ENCODE measurements at places on chromosomes 1 and 21.

GRCh38 chr21:26409735-26410134 lies 163.4 kb downstream of the CYYR1 start:
- ATAC-seq, result no peak

DNA sequence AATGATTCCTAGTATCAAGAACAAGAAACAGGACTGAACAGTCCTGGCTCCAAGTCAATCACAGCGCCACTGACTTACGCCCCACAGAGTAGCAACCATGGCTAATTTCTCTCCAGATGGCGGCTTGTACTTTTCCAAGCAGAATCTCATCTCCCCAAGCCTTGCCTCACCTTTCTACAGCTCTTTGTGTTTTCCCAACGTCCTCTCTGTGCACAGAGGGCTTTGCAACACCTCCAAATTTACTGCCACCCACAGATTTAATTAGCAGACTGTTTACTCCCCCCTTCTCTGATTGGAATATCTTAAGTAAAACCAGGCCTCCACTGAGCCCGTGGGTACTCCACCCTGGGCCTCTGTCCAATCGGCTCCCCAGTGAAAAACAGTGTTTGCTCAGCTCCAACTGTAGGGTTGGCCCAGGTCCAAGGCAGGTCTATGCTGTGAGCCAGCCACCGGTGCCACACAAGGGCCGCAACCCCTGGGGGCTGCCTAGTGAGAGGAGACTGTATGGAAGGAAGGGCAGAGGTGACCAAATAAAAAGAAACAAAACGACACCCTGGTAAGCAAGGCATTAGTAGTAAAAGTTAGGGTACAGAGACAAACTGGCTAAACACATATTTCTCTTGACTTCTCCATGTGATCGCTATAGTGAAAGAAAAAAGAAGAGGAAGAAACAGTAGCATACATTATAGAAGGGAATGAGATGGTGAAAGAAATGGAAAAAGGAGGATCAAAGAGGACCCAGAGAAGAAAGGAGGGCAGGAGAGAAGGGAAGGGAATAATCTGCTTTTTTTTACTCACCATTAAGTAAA lies 128.4 kb upstream of the SOD1 start:
- ATAC-seq, result no peak

DNA sequence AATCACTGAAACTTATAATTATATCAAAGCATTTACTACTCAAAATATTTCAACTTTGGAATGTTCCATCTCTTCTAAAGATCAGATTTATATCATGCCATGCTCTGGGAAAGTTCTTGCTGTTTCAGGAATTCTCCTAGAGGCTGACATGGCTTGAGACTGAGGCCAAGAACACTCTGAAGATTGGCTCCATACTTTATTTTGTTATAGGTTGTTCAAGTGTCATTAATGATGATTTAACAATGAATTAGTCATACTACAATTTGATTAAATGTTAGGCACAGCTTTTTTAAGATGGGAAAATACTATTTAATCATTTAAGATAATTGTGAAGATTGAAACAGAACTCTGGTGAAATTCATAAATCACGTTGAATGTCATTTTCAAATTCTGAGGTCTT lies 255.4 kb downstream of the GREM2 start:
- no peak for ATAC-seq

DNA sequence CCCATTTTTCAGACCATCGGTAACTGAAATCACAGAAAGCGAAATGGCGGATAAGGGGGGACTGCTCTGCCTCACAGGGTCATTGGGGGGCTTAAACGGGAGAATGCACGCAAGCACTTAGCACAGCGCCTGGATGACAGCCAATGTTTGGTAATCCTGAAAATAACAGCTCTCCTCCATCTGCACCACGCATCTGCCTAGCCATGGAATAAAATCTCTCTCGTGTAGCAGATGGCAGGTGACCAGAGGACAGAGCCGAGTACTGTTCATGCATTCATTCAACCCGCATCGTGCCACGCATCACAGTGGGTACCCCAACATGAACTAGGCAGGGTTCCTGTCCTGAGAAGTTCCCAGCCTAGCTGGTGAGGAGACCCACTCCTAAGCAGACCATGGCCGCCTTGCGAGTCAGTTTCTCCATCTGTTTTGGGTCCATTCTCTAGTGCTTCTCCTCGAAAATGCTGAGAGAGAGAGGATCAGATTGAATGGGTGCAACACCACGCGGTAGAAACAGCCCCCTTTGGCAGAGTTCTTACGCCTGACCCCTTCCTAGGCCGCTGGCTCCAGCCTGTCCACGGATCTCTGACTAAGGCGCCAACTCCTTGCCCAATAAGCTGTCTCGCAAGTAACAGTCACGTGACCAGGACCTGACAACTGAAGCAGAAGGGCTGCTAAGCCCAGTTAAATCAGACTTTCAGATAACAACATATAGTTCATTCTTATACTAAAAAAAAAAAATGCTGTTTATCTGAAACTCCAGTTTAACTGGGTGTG lies 7.3 kb downstream of the SLC1A7 start:
- ATAC-seq, result no peak

DNA sequence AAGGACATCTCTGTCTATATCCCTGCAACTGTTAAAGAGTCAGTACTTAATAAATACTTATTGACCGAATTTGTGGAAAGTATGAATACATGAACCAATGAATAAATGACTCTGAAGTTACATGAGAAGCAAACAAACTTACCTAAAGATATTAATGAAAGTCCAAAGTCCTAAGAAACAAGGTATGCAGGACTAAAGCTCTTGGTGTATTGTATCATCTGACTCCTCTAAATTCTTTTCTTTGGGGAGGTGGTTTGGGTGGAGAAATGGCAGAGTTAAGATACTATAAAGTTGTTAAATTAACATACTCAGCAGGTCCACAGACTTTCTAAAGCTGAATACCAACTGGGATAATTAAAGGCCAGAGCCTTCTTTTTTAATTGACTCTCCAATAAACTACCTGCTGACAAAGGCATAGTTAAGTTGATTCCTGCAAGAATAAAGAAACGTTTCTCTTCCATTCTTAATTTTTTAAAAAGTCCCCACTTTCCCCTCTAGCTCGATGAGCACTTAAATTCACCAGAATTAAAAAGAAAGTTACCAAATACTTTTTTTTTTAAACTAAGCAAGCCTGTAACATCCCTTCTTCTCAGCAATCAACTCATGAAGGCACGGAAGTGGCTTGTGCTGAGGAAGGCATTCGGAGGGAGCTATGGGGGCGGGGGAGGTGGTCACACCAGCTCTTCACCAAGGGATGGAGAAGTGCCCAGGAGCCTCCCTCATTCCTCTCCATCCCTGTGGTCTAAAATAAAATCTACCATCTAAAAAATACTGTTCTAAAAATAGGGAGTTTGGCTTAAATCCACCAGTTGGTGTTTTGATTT lies 61.1 kb downstream of the GADD45A start:
- ATAC-seq, result no peak

GRCh38 chr1:56491441-56491840 lies 87.9 kb downstream of the PLPP3 start:
- no peak for ATAC-seq

DNA sequence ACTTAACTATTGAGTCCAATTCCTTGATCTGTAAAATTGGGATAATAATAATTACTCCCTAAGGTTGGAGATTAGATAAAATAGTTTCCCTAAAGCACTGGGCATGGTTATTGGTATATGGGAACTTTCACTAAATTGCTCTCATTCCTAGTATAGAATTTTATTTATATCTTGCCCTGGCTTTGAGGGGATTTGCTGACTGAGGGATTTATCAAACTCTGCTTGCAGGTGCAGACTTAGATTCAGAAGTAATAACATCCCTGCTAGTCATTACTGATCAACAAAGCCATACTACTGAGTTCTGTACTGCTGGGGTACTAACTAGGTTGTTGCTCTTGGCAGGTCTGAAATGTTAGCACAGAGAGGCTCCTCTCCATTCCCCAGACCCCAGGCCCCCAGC lies 41.9 kb downstream of the CASQ2 start:
- no peak for ATAC-seq

GRCh38 chr21:25708467-25709065 lies 26.1 kb downstream of the ATP5PF start:
- no peak for ATAC-seq

GRCh38 chr1:224894915-224895314 lies 34.6 kb upstream of the DNAH14 start:
- ATAC-seq, result no peak

- no peak for ATAC-seq
Measured at GRCh38 chr1:224802617-224803016, 126.9 kb upstream of the DNAH14 start.

- no peak for ATAC-seq
Measured at GRCh38 chr21:36115138-36115730, 19.6 kb upstream of the CBR3 start.

DNA sequence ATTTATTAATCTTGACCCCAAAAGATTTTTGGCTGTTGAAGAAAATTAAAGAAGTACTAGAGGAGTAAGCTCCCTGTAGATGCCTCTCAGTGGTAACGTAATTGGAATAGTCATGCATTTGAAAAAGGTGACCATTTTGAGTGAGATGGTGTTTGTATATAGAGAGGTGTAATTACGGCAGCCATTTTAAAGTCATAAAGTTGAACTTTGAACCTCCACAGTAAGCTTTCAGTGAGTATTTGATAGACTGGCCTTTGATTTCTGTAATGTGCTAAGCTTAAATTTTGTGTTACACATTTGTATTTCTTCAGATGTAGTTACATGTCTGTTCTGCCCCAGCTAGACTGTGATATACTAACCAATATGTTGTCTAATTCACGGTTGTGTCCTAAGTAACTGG lies 21.5 kb upstream of the TMCO2 start:
- no peak for ATAC-seq

- ATAC-seq, result no peak
Measured at GRCh38 chr1:152626744-152627143, 3.8 kb upstream of the LCE3A start.

- no peak for ATAC-seq
Measured at GRCh38 chr1:218664385-218665170, 319.4 kb downstream of the TGFB2 start.

GRCh38 chr1:9555942-9556341 lies 16.7 kb downstream of the SLC25A33 start:
- no peak for ATAC-seq

DNA sequence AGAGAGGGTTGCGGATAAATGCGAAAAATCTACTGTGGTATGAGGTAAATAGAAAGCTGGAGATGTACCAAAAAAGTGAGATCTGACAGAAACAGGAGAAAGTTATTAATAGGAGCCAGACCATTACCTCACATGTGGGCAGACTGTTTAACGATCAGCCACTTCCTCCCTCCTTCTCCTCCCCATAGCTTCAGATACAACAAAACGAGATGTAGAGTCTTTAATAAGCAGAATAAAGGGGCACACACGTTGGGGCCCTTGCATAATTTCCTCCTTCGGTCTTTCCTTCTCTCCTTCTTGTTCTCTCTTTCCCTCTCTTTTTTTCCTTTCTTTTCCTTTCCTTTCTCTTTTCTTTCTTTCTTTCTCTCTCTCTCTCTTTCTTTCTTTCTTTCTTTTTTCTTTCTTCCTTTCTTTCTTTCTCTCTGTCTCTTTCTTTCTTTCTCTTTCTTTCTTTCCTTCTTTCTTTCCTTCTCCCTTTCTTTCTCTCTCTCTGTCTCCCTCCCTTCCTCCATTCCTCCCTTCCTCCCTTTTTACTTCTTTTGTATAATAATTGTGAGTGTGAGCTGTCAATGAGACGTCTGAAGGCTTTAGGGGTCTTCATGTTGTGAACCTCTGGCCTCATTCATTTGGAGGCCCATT lies 242.1 kb downstream of the GRIK1 start:
- no peak for ATAC-seq

DNA sequence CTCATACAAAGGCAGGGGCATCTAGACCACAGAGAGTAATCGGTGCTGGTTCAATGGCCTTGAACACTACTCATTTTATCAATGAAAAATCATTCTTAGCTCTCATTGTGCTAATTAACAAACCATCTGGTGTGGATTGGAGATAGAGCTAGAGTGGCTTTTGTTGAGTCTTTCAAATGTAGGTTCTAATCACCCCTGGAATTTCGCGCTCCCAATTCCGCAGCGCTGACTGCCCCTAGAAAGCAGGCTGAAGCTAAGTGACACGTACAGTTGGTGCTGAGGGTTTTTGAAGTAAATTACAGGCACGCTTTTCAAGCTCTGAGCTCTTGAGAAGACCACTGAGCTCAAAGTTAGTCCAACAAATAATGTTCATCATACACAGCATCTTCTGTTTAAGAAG lies 31.2 kb upstream of the CA6 start:
- ATAC-seq, result no peak

DNA sequence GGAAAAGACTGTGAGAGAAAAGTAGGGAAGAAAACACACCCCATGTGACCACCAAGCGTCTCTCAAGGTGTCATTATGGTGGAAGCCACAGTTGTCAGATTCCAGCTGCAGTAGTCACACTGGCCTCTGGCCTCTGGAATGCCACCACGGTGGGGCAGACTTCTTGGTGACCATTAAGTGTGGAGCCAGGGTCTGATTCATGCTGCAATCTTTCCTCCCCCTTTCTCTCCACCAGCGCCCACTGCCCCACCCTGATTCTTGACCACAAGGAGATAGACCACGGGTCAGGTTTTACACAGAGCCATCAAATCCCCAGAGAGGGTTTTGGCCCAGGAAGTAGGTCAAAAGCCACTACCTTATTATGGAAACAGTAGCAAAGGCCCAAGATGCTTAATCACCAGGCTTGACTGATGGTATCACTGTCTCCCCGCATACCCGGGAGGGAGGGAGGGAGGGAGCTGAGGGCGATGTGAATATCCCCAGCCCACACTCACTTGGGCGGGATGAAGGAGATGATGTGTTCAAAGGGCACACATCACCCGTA lies 52.7 kb upstream of the GRHL3 start:
- ATAC-seq, result no peak

- no peak for ATAC-seq
Measured at GRCh38 chr1:193234530-193234929, 48.1 kb upstream of the B3GALT2 start.

DNA sequence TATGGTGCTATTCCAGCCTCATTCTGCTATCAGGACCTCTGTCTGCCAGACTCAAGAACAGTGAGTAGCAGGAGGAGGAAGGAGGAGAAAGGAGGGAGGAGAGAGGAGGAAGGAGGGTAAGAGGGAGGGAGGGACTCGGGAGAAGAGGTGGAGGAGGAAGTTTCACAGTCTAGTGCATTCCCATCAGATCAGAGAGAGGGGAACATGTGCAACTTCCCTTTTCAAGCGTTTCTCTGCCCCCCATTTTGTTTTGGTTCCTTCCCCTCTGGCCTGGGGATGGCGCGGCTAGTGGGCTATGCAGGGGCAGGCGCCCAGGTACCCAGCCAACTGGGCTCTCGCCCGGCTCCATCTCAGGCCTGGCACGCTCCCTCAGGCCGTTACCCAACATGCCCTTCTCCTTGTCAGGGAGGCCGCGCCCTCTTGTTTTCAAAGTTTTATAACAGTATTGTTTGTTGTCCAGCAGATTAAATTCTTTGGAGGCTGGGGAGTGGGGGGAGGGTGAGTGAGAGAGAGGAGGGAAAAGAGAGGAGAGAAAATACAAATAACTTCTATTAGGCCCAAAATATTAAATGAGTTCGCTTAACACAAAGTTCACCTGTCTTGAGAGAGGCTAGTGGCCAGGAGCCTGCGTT lies 56.0 kb downstream of the CD46 start:
- ATAC-seq, result no peak

- ATAC-seq, result no peak
Measured at GRCh38 chr1:14602136-14602535, 3.7 kb downstream of the KAZN start.

GRCh38 chr21:14070049-14070893 lies 140.5 kb downstream of the LIPI start:
- ATAC-seq, result no peak

GRCh38 chr1:190551638-190552037 lies 74.0 kb upstream of the BRINP3 start:
- no peak for ATAC-seq
